Effector memory CD4-positive, alpha-beta T cell (primary cell): ENCODE measurements at places on chromosomes 5 and 9.

- DNase-seq, result no peak
Observed at GRCh38 chr5:150181027-150181426, 8.8 kb upstream of the SLC6A7 start.

GRCh38 chr9:37466037-37466709 lies 923 bp upstream of the ZBTB5 start:
- DNase-seq, result peak; percentile 12

DNA sequence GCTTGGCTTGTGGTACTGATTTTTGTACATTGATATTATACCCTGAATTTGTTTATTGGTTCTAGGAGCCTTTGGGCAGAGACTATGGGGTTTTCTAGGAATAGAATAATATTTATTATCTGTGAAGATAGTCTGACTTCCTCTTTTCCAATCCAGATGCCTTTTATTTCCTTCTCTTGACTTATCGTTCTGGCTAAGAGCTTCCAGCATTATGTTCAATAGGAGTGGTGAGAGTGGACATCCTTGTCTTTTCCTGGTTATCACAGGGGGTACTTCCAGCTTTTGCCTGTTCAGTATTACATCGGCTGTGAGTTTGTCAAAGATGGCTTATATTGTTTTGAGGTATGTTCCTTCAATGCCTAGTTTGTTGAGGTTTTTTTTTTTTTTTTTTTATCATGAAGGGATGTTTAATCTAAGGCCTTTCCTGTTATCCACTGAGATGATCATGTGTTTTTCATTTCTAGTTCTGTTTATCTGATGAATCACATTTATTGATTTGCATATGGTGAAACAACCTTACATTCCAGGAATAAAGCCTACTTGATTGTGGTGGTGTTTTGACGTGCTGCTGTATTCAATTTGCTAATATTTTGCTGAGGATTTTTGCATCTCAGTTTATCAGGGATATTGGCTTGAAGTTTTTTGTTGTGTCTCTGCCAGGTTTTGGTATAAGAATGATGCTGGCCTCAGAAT lies 77.5 kb downstream of the CERT1 start:
- DNase-seq, result no peak

- no peak for DNase-seq
Observed at GRCh38 chr9:81499021-81499454, 190.3 kb downstream of the TLE1 start.

- no peak for DNase-seq
Observed at GRCh38 chr9:3963643-3964369, 336.1 kb downstream of the GLIS3 start.
